H54 (cell line): ENCODE measurements at places on chromosomes 6 and 20.

DNA sequence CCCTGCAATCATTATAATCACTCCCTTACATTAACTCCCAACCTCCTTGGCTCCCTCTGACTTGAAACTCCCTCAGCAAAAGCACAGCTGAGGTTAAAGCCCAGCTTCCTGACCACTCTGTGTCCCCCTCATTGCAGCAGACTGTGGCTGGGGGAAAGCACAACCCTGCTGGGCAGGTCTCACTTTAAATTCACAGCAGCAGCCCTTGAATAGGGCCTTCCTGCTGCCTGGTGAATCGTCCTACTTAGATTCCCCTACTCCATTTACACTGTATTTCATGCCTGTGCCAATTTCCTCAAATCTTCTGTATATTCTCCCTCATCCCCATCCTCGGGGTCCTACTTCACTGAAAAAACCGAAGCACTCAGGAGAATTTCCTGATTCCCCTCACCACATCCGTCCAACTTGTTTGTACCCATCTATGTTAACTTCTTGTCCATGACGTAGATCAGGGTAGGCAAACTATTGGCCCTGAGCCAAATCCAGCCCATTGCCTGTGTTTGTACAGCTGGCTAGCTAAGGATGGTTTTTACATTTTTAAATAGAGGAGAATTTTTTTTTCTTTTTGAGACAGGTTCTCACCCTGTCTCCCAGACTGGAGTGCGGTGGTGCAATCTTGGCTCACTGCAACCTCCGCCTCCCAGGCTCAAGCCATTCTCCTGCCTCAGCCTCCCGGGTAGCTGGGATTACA is 31.5 kb upstream of the GCM1 start:
- no peak for DNase-seq

GRCh38 chr6:38150681-38151296 is 331.3 kb downstream of the ZFAND3 start:
- no peak for DNase-seq

DNA sequence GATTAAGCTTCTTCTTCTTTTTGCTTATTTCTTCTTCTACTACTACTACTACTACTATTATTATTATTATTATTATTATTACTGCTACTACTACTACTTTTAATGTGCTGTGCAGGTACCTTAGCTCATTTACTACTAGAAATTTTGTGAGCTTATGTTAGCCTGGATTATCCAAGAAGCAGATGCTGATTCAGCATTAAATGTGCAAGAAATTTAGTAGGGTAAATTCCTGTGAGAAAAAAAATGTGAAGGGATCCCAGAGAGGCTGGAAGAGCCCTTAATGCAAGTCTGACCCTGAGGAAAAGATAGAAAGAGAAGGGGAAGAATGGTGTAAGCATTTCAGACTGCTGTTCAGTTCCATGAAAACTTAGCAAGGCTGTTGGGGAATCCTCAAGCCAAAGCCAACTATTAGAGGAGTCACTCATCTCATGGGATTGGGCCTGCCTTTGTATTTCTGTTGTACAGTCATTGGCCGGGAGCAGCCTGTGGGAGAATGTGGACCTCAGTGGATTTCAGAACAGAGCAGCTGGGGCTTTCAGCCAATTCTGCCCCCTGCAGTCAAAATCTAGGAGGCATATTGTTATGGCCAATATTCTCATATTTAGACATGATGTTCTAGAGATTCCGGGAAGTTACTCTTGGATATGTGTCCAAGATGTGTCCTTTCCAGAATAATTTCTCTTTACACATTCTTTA is 37.2 kb upstream of the TSPYL1 start:
- no peak for DNase-seq

DNA sequence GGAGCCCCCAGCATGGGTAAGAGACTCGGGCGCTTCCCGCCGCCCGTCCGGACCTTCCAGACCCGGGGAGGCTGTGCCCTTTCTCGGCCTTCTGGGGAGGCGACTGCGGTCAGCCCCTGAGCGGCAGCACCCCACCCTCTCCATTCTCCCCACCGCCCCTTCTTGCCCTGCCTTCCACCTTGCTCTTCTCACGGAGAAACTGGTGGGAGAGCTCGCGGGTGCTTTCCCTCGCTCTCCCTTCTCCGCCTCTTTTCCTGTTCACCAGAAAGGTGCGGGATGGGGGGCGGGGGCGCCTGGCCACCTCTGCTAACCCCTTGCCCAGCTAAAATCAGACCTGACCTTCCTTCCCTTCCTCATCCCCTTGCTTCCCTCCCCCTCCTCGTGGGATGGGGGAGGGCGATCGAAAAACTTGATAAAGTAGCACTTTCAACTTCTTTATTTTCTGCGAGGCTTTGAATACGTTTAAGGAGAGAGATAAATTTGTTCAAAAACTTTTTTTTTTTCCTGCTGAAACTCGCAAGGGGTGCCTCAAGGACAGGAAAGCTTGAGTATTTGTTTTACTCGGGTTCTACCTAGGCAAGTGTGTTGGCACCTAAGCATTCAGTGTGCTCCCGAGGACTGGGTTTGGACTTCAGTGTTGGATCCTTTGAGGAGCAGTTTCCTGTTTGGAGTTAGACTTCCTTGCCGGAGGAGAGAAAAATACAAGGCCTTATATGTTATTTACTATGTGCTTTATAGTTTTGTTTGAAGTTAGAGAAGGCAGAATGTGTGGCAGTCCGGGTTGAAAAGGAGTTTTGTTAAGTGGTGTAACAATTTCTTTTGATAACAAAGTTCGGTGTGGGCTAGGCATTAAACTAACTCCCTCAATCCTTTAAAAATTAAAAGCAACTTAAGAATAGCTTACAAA is 897 bp downstream of the CD2AP start:
- no peak for DNase-seq

DNA sequence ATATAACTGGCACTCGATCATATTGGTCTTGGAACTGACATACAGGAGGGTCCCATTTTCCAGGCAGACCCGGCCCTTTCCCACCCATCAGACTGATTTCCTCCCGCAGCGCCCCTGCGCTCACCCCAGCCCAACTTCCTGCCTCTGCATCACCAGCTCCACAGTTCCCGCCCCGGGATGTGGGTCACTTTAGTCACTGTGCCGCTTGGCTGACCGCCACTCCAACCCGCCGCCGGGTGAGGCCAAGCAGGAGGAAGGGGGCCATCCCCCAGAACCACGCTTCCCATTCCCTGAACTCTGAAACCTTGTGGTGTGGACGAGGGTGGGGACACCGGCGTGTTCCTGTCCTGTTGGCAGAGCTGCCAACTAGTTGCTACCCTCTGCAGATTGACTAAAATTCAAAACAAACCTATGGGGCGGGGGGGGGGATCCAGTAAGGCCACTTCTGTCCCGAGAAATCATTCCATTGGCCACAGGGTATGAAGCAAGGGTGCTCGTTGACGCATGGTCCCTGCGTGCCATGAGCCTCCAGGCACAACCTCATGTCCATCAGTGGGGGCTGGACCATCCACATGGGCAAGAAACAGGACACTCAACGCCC is 12.3 kb downstream of the TGM2 start:
- DNase-seq = peak; percentile 80

DNA sequence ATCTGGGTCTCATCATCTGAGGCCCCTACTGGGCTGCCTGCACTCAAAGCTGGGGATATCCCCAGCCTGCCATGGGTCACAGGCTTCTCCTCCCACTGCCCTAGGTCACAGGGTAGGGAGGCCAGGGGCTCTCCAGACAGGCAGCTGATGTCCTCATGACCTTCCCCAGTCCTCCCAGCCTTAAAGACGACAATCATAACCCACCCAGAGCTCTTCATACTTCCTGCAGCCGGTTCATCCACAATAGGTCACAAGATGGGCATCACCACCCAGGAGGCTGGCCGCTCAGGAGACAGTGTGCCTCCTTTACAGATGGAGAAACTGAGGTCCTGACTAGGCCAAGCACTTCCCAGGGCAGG is 15.2 kb downstream of the TFEB start:
- no peak for DNase-seq

- DNase-seq = no peak
Observed at GRCh38 chr6:160258346-160259142, at the start of gene SLC22A2. SLC22A2 (minus strand) TSS chr6:160258821; CDS start chr6:160258757, 64 bp downstream.

DNA sequence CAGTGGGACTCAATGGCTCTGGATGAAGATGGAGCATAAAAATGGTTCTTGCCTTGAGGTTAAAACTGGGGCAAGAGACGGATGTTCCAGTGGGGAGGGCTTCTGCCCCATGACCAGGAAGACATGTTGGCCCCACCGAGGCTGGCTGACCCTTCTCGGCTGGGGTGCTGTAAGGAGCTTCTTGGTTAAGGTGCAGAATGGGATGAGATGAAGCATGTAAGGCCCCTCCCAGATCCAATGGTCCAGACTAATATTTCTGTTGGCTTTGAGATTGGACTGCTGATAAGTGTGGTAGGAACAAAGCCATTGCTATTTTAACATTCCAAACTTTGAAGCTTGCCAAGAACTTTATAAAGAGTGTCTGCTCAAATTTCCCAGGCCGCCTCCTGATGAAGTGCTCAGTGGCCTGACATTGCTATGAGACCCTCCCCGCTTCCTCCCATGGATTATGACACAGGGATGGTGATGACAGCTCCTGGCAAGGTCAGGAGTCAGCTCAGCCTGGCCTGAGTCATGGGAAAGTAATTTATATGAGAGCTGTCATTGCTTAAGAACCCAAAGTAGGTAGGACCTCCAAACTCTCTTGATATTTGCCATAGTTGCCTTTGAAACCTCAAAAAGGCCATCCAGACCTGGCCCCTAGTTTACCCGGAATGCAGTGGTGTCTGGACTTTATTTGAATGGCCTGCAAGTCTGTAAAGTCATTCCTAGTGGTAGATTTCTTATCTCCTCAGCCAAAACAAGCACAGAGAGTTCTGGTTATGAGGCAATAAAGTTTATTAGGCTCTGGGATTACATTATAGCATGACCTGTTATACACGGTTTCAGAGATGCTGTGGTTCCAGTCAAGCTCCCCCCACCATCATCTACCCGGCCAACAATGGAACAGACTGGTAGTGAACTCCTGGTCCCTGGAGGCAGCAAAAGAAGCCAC is 55.2 kb downstream of the TGM2 start:
- peak; percentile 62 for DNase-seq

DNA sequence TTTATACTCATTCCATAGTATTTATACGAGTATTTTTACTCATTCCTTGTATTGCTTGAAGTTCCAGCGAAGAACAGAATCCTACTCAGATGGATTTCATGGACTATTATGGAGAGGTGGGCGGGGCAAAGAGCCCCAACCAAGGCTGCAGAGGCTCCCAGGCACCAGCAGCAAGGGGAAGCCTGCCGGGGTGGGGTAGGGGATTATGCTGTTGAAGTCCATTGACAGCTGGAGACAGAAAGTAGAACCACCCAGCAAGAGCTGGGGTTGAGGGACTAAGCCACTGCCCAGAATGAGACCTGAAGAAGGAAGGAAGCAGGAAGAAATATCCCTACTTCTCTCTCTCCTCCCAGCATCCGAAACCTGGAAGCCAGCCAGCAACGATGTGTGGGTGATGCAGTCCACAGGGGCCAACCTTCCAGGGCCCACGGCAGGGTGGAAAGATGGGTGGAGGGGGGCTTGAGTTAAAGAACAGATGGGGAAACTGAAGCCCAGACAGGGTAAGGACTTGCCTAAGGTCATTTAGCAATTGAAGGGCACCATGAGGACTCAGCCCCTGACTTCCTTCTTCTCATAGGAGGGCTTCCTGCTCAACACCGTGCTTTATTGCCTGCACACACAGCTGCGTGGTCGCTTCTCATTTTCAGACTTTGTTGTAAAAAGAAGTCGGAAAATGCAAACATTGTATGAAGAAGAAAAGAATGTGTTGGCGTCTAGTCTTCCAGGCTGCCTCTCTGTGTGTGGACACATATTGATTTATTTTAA is 18.3 kb upstream of the GTSF1L start:
- no peak for DNase-seq

GRCh38 chr6:113631666-113632065 is 225.5 kb upstream of the MARCKS start:
- no peak for DNase-seq

GRCh38 chr20:8127553-8128255 is 4.4 kb upstream of the PLCB1 start:
- no peak for DNase-seq

- DNase-seq = no peak
Observed at GRCh38 chr6:89966228-89966544, 71.9 kb downstream of the GJA10 start.

DNA sequence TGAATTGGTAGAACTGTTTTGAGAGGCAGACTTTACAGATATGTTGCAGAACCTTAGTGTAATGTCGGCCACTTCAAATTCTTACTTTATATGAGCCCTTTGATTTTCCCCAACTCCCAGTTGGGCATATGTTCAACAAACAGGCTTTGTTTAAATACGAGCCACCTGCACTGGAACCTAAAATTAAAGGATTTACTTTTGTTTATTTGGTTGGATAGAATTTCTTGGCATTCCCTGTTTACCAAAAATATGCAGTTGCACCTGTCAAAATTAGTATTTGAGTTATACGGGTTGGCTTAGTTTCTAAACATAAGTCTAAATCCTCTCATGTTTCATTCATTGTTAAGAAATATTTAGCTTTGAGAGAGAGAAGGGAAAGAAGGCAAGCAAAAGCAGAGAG is 2.4 kb upstream of the GLYATL3 start:
- DNase-seq = no peak

DNA sequence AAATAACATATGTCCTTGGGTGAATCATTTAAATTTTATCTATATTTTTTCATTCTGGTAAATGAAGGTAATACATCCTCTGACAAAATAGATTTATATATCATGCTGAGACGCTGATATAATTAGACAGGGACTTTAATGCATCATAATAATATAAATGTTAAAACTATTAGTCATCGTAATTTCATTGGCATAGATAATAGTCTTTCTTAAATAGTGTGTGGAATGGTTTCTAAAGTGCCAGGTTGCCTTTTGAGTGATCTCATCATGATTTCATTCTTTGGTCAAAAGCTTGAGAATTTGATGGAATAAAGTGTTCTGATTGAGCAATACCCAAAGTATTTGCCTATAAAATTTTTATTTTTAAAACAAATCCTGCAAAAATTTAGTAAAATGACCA is 43.2 kb upstream of the BMP5 start:
- no peak for DNase-seq

DNA sequence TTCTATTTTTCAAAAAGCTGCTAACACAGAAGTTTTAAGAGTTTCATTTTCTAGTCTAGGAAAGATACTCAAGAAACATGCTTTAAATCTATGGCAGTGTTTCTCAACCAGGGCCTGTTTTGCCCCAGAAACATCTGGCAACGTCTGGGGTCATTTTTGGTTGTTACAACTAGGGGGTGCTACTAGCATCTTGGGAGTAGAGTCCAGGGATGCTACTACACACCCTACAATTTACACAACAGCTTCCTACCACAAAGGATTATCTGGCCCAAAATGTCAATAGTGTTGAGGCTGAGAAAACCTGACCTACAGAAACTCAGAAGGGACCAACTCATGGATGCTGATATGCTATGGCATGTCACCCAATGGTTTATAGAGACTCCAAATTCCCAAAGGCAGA is 24.4 kb downstream of the SERAC1 start:
- no peak for DNase-seq

- DNase-seq = no peak
Observed at GRCh38 chr20:4112481-4113421, 97.4 kb upstream of the RNF24 start.
